Activated CD8-positive, alpha-beta memory T cell treated with anti-CD3 and anti-CD28 coated beads, Interleukin-2, amount 10 ng/mL, durations not matched to agents 7 days and 5 days (primary cell): ENCODE measurements at places on chromosomes 2 and 18. TPM values are rescaled to one million over a fixed set of nuclear protein-coding genes. Genes with fewer than 3 reads are reported as not detected.

CPLX4 gene
- not detected for total RNA-seq

SRD5A2 gene
- not detected for total RNA-seq

SERPINB3 gene
- not detected for total RNA-seq

MZT2A gene
- total RNA-seq = 198 TPM

DIPK1C gene
- total RNA-seq = not detected

ERFE gene
- total RNA-seq = not detected

ARHGEF4 gene
- total RNA-seq = 0.41 TPM

TEKT4 gene
- not detected for total RNA-seq

DUSP19 gene
- 1.8 TPM for total RNA-seq

TMEM198 gene
- 1.8 TPM for total RNA-seq

ATP8B1 gene
- not detected for total RNA-seq

DNA sequence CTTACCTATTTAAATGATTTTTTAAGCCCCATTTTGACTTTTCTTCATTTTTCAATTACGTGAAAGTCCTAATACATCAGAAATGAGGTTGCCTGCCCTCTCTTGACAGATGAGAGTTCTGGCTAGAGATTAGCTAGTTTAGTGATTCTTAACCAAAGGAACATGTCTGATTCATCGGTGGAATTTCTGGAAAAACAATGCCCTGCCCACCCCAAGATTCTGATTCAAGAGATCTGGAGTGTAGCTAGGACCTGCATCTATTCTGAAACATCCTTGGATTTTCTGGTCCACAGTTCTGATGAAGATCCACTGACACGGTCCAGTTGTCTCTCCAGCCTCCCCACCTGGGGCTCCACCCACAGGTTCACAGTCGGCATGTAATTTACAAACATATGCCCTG, 111.2 kb downstream of the KLF7 start:
- DNase-seq = no peak

GRCh38 chr2:120346667-120347358, 877 bp downstream of the INHBB start:
- no peak for DNase-seq

- no peak for DNase-seq
Measured at GRCh38 chr2:174595891-174596397, 1.7 kb downstream of the WIPF1 start.

DNA sequence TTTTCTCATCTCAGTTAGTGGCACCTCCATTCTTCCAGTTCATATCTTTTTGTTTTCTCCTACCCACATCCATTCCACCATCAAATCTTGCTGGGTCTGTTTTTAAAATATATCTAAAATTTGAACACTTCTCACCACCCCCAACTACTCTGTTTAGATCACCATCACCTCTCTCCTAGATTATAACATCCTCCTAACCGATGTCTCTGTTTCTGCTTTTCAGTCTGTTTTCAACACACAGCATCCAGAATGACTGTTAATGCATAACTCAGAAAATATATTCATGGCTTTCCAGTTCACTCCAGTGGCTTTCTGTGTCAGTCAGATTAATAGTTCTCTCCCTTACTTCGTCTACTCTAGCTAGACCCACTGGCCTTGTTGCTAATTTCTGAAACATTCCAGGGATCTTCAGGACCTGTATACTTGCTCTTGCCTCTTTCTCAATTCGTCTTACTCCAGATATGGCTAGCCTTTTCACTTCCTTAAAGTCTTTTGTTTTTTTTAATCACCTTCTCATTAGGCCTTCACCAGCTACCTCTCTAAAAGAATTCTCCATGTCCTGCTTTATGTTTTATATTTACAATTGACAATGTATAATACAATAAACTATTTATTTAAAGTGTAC, 105.3 kb downstream of the COMMD1 start:
- DNase-seq = no peak

DNA sequence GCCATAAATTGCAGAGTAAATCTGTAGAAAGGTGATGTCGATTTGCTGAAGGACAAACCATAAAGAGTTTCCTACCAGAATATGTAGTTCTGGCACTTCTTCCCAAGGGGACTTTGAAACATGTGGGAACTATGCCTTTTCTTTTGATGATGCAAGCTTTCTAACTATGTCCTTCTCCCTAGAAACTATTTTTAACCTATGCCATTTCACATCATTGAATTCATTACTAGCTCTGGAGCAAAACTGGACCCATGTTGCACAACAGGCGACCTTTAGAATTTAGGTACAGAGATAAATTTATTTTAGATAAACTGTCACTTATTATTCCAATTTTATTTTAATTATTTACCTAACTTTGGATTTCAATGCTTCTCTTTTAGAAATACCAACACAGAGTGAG, 186.5 kb downstream of the CCDC102B start:
- no peak for DNase-seq

- no peak for DNase-seq
Measured at GRCh38 chr2:69163109-69163508, 150.1 kb downstream of the ANTXR1 start.

DNA sequence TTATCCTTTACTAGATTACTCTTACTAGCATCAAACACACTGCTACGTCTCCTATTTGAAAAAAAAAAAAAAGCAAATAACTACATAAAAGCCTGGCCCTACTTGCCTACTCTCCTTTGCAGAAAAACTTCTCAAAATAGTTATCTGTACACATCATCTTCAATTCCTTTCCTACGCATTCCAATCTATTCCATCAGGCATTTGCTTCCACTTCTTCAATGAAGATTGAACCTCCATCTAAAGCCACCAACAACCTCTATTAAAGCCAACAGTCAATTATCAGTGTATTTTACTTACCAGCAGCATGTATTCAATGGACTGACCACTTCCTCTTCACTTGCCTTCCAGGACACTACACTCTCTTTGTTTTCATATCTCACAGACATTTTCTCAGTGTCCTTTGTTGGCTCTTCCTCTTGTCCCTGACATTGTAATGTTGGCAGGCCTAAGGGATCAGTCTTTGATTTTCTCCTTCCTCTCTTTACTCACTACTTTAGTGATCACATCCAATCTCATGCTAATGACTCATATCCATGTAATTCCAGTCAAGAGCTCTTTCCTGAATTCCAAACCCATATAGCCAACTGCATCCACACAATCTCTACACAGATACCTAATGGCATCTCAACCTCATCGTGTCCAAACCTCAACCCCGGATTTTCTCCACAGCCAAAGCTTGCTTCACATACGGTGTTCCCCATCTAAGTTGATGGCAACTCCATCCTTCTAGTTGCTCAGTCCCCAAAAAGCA, 131.3 kb downstream of the CCDC148 start:
- no peak for DNase-seq

DNA sequence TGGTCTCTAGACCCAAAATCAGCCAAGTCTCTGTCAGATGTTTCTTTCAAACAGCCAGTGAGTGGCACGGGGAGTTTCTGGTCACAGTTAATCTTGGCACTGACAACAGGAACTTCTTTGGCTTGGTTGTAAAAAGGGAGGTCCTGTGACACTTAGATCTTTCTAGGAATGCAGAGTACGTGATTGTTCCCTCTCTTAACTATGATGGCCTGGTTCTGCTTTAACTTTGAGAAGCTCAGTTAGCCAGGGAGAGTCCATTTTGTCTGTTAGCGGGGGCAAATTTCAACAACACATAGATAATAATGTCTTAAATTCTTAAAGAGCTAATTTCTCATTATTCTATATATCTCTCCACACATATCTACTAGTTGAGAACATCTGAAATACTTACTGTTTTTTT, 344.5 kb upstream of the LRRTM4 start:
- DNase-seq = no peak

DNA sequence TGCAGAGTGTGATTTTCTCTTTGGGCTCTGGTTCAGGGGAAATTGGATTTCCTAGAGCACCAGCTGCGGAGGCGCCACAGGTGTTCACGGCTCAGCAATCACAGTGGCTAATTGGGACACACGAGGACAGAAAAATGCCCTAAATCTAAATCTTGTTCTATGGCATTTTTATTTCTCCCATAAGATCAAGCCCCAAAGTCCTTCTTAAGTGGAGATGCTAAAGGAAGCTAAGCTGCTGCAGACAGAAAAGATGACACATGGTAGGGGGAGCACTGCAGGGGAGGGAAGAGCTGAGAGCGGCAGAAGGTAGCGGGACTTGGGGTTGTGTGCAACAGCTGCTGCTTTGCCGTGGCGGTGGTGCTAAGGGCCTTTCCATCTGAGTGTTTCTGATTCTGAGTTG, 280.6 kb downstream of the MYT1L start:
- DNase-seq = no peak

DNA sequence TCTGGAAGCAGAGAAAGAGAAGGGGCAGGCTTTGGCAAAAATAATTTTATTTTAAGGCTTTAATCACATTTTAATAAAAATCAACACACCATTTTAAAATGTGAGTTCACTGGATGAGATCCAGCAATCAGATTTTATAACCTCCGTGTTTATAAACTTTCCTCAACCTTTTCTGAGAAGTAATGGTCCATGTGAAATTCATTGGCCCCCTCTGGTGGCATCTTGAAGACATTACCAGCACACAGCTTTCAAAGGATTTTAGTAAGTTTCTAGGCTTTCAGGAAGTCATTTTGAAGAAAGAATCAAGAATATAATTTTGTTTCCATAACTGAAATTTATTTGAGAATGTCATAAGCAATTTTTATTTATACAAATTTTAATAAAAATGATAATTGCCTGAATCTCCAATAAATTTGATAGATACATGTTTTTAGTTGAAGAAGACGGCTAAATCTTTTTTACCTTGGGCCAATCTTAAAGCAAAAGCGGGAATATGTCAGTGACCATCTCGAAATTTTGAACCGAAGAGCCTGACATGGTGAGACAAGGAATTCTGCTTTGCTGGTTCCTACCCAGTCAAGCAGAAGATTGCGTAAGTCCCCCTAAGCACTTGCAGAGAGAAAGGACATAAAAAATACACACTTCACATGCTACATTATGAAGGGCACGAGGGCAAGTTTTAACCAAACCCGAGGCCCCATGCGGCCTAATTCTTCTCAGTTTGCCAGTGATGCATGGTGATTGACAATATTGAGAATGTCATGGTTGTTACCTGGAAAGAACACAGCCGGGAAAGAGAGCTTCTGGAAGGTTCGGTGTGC, 128.4 kb upstream of the CBLN2 start:
- DNase-seq = no peak

DNA sequence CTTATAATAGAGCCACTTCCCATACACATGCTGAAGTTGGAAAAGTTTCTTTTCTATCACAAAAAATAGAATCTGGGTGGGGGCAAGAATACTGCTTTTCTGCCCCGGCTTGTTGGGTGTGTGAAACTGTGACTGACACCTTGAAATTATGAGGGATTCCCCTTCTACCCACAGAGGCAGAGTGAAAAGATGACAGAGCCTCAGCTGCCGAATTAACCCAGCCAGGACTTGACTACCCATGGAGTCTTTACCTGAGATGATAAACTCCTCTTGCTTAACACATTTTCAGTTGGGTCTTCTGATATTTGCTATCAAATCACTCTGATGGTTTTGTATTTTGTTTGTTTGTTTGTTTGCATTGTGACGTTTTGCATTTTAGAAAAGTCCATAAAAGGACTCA, 66.0 kb upstream of the PMAIP1 start:
- no peak for DNase-seq

DNA sequence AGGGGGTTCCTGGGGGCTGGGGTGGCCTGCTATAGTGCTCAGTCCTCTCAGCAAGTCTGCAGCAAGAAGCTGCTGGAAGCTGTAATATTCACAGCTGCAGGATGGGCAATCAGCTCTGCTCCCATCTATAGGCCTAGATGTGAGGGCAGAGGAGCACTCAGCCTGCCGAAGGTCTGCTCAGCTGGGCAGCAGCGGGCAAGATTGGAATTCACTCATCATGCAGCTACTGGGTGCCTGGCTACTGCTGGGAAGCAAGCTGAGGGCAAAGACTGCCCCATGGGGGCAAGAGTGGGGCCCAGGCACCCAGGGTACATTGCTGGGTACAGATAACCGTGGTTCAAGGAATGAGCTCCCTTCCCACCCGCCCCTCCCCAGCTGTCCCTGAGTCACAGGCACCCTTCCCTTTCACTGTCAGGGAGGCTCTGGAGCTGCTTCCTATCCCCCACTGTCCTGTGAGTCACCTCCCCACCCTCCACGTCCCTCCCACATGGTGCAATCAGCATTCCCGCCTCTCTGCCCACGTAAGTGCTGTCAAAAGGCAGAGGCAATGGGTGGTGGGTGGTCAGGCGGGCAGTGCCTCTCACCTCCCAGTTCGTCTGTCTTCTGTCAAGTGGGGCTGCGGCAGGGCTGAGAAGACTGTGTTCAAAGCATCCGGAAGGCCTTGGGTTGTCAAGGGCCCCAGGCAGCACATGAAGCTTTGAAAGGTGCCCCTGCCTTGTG, 169.2 kb downstream of the TRIM43 start:
- DNase-seq = no peak

- DNase-seq = no peak
Measured at GRCh38 chr2:204529795-204530463, 15.3 kb upstream of the PARD3B start.

DNA sequence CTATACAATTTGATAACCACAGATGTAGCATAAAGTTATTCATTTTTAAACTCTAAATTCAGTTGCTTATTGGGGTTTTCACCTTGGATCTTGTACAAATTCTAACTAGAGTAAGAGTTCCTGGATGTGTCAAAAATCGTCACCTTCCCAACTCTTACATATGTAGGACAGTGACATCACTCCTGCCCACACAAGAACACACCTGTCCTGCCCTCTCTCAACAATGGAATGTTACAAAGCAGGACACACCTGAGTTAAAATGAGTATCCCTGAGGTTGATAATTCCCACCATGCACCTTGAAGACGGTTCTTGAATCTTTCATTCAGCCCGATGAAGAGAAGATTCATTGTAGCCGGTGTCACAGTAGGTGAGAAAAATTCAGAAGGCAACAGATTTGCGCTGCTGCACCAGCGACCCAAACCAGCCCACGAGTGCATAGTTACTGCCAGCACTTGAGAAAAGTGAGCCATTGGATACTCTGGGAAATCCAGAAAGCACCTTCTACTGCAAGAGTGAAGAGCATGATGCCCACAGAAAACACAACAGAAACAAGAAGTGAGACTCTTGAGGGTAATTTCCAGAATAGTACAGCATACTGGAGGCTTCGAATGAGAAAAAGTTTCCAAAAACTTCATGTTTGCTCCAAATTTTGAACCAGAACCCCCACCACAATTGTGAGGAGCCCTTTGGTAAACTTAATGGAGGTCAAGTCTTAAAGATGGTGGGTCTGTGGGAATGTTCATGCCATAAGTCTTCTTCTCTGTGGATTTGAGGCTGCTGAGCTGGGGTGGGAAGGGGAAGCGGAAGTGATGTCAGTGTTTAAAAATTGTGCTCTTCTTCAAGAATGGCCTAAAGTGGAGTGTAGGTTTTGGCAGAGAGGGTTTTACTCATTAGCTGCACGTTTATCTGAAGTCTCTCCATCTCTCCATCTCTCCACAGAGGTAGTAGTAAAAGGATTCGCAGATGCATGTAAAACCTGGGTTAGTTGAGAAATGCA, 34.7 kb upstream of the ADAM23 start:
- DNase-seq = no peak

GRCh38 chr2:60552851-60553494, 481 bp downstream of the BCL11A start:
- DNase-seq = no peak

DNA sequence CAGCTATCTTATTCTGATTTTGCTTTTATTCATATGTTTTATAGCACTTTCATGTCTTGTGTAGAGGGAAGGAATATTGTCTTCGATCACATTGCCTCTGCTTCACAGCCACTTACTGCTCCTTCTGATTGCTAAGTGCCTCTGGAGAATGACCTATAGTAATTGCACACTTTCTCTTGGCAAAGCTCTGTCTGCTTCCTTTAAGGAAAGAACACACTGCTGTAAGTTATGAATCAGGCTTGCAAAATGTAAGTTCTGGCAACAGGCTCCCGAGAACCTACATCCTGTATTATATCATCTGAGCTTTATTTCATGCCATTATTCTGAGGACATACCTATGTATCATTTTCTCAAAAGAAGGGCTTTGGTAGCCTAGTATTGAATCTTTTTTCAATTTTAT, 170.7 kb downstream of the ZNF804A start:
- no peak for DNase-seq
